ENCODE measurements at places on chromosomes 4 and X.

DNA sequence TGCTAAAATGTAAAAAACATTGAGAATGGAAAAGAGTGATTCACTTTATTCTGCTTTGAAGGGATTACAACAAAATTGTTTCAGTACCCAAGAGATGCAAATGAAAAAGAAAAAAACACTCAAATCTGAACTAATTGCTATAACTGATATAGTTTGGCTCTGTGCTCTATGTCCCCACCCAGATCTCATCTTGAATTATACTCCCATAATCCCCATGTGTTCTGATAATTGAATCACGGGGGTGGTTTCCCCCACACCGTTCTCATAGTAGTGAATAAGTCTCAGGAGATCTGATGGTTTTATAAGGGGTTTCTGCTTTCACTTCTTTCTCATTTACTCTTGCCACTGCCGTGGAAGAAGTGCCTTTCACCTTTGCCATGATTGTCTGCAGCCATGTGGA is 213.6 kb upstream of the GALNTL6 start:
- DNase-seq = no peak

DNA sequence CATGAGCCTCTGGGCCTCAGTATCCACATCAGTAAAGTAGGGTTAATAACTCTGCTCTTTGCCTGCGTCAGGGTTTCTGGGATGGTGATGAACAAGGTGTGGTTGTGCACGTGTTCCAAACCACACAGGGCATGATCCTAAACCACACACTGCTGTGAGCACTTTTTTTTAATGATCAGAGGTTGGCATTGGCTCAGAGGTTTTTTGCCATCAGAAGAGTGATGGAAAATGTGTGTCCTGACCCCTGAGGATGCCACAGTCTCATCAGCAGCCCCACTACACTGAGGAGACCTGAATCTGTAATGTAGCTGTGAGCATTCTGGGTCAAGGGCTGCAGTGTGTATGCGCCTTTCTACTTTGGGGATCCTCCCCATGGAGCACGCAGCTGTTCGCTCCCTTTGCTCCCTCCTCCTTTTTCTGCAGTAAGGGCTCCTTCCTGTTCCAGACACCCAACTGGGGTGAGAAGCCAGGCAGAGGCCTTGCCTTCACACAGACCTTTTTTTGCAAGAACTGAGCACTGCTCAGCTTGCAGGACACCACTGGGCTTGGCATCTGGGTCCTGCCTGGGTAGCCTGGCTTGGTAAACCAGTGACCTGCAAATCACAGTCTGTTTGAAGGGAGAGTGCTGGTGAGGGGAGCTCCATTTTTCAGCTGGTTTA is 87.5 kb downstream of the MAMLD1 start:
- DNase-seq = no peak

DNA sequence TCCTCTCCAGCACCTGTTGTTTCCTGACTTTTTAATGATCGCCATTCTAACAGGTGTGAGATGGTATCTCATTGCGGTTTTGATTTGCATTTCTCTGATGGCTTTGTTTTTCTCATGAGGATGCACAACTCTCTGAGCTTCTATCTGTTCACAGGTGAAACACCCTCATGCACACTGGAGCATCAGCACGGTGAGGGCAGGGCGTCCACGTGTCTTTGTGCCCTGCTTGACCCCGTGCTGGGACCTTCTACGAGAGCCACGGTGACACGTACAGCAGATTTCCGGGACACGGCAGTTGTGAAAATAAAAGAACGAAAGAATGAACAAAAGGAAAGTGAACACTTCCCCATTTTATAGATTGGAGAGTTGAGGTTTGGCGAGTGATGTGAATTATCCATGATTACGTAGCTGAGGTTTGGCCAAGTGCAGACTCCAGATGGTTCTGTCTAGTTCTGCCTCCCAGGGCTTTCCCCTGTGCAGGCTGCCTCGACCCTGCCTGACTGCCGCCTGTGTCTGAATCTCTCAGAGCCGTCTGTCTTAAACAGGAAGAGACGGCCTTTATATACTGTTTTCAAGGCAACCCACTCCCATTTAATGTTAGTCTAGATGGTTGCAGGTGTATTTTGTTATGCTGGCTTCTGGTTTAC is 67.8 kb upstream of the SORBS2 start:
- no peak for DNase-seq

DNA sequence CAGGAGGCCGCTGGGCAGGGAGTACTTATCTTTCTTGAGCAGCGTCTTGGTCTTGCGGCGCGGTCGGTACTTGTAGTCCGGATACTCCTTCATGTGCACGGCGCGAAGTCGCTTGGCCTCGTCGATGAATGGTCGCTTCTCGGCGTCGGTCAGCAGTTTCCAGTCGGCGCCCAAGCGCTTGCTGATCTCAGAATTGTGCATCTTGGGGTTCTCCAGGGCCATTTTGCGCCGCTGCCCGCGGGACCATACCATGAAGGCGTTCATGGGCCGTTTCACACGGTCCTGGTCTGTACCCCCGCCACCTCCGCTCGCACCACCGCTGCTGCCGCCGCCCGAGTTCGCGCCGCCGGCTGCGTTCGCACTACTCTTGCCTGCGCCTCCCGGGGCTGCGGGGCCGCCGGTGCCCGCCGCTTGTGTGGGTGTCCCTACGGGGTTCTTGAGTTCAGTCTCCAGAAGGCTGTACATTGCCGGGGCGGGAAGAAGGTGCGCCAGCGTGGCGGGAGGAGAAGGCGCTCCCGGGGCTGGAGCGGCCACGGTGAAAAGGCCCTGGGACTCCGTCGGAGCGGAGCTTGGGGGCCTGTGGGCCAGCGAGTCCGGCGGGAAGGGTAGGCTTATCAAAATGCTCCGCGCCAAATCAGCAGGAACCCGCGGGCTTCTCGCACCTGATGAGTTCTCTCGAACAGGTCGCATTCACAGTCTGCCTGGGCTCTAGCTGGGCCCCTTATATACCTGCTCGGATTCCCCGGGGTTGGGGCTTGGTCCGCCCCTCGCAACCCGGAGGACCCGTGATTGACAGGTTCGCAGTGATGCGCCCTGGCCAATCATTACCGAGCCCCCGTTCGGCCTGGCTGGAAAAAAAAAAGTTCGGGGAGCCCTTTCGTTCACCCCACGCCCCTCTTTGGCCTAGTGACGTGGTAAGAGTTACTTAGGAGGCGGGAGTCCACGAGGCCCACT is at the start of gene SOX3:
Gene SOX3, minus strand, starts transcription at position 699 of the 954 bp plus-strand sequence. Its CDS starts 9 bp downstream, at position 690.
- no peak for DNase-seq

- no peak for DNase-seq
These were observed 144.8 kb downstream of the ARAP2 start for GRCh38 chr4:36099509-36099908.

DNA sequence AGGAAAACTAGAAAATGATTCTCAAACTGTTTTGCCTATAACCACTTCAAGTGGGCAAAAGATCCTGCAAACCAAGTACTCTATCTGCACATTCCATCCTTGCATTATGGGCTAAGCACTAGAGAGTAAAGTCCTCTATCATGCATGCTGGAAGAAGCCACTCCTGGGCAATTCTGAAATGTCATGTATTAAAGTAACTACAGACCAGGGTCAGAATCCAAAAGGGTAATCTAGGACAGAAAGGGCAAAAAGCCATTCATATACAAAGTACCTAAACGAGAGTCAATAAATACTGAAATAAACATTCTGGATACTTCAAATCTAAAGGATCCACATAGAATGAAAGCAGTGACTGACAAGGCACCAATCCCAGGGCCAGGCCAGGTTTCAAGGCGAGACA is 1.0 kb downstream of the SNX12 start:
- DNase-seq = no peak

- no peak for DNase-seq
These were observed 4.4 kb downstream of the ADRA2C start for GRCh38 chr4:3770323-3771163.

DNA sequence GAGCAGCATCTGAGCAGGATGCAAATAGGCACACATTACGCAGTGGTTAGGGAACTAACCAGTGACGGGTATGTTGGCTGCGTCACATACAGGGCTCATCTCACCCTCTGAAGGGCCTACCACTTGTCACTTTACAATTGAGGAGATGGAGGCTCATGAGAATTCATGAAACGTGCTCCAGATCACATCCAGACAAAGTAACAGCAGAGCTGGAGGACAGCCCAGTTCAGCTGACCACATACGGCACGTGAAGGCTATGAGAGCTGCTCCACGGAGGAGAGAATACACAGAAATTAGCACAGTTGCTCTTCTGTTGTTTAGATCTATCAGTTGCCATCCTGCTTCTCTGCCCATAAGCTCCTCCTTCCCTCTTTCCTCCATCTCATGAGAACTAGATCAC is 78.4 kb downstream of the FAM9B start:
- no peak for DNase-seq

GRCh38 chrX:71637848-71638247 is 19.5 kb upstream of the CXCR3 start:
- no peak for DNase-seq

GRCh38 chr4:83128240-83128929 is 13.9 kb upstream of the PLAC8 start:
- no peak for DNase-seq

- DNase-seq = no peak
These were observed 68.5 kb downstream of the CYTL1 start for GRCh38 chr4:4950561-4951290.

GRCh38 chr4:22091352-22091717 is 142.8 kb upstream of the KCNIP4 start:
- DNase-seq = no peak

DNA sequence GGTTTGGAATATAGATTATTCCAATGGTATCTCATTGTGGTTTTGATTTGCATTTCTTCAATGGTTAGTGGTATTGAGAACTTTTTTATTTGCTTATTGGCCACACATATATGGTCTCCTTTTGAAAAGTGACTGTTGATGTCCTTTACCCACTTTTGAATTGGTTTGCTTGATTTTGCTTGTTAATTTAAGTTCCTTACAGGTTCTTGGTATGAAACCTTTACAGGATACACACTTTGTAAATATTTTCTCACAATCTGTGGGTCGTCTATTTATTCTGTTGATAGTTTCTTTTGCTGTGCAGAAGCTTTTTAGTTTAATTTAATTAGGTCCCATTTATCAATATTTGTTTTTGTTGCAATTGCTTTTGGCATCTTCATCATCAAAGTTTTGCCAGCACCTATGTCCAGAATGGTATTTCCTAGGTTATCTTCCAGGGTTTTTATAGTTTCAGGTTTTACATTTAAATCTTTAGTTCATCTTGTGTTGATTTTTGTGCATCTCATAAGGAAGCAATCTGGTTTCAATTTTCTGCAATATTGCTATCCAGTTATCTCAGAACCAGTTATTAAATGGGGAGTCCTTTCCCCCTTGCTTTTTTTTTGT is 475.7 kb upstream of the PABPC4L start:
- no peak for DNase-seq

DNA sequence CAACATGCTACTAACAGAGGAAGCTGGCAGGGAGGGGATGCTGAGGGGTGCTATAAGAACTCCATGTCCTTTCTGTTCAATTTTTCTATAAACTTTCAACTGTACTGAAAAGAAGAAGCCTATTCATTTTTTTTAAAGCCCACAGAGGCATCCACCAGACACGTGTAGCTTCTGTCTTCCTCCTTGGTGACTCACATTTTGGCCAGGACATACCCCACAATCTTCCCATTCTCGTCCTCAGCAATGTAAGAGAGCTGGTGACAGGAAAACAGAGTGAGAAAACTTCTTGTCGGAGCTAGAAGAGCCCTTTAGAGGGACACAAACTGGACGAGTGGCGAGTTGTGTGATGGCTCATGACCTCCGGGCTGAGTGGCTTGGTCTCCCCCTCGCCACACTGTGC is 1.1 kb downstream of the NAA10 start:
- DNase-seq = no peak

GRCh38 chr4:98620087-98620784 is 38.2 kb downstream of the TSPAN5 start:
- DNase-seq = no peak

DNA sequence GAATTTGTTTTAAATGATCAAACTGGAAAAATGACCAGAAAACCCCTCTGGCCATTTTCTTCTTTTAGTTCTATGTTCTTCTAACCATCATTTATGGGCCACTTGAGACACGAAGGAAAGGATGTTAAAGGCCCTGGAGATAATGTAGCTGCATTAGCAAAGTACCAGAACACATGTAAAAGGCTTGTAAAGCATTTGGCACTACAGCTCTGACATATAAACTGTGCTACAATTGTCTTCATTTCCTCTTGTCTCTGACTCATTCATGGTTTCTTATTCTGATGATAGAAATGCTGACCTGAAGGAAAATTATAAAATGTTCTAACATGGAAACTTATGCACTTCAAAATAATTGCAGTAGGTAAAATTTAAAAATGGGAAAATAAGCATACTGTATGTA is 388.7 kb downstream of the FAT4 start:
- DNase-seq = no peak

DNA sequence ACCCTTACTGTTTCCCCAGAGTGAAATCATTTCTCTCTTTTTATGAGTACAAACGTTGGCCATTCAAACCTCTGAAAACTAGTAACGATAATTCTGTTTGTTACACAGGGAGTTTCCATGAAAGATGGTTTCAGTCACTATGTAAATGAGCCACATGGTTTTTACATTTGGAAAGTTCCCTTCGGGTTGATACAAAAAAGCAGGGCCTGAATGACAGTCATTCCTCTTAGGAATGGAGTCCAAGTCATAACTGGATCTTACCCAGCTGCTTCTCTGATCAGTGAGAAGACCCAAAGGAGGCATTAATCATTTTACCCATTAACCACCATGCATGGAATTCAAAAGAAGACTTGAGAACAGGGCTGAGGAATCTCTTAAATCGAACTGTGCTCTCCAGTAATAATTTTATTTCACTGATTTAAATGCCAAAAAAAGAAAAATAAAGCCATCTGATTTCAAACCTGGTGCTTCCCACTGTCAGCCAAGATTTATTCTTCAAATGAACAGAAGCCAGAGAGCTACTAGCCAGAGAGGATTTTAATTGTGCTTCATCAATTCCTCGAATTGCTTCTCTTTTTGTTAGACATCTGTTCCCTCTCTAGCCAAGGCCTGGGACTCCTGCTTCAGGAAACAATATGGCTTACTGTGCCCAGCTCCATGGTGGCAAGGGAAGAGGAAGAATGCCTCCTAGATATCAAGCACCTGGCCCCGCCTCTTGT is 3.2 kb downstream of the SOWAHB start:
- no peak for DNase-seq

Measured in hypothalamus (tissue), 51 donors.